ENCODE measurements at places on chromosomes 3 and 15. TPM values are rescaled to one million over a fixed set of nuclear protein-coding genes. Genes with fewer than 3 reads are reported as not detected.

- DNase-seq, result no peak
Measured at GRCh38 chr3:194971009-194971408, 285.3 kb downstream of the FAM43A start.

Gene CCDC13
- not detected for polyA plus RNA-seq

DNA sequence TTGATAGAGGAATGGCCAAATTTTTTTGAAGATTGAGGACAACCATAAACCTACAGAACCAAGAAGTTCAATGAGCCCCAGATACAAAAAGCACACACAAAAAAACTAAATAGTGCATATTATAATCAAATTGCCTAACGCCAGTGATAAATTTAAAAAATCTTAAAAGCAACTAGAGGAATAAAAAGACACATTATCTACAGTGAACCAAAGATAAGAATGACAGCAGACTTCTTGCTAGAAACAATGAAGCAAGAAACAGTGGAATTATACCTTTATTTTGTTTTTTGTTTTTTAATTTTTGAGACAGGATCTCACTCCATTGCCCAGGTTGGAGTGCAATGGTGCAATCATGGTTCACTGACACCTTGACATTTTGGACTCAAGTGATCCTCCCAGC, 9.9 kb upstream of the SAMD7 start:
- no peak for DNase-seq

- DNase-seq, result no peak
Measured at GRCh38 chr15:47964229-47964628, 156.6 kb upstream of the SLC24A5 start.

Gene ROPN1
- polyA plus RNA-seq, result not detected

Gene EPHB1
- 61.0 TPM for polyA plus RNA-seq

DNA sequence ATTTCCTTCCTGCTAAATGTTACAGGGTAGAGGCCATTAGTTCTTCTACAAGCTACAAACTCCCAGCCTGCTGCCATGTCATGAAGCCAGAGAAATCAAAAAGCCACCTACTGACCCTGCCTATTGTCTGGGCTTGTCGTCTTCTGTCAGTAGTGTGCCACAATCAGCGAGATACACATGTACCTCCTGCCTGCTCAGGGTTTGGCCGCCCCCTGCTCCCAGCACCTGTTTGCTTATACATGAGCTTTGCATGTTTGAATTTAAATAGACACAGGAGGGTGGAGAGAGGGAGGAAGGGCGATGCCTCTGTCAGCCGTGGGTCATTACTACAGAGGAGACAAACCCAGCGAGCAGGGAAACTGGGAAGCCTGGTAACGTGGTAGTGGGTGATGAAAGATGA, 106.1 kb downstream of the ROBO2 start:
- no peak for DNase-seq

- no peak for DNase-seq
Measured at GRCh38 chr3:165653130-165653778, 184.0 kb downstream of the BCHE start.

DNA sequence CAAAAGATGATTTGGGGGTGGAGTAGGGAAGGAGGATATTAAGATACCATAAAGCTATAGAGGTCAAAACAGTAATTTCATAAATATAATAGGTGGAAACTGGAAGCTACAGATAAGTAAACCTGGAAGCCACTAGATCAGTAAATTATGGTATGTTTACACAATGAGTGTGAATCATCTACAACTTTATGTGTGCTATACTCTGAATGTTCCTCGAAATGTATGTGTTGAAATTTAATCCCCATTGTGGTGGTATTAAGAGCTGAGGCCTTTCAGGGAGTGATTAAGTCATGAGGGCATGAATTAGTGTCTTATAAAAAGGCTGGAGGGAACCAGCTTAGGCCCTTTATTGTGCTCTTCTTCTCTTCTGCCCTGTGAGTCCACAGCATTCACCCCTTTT, 25.2 kb downstream of the EOMES start:
- no peak for DNase-seq

Gene ANAPC13
- 60.3 TPM for polyA plus RNA-seq

Gene SI
- not detected for polyA plus RNA-seq

DNA sequence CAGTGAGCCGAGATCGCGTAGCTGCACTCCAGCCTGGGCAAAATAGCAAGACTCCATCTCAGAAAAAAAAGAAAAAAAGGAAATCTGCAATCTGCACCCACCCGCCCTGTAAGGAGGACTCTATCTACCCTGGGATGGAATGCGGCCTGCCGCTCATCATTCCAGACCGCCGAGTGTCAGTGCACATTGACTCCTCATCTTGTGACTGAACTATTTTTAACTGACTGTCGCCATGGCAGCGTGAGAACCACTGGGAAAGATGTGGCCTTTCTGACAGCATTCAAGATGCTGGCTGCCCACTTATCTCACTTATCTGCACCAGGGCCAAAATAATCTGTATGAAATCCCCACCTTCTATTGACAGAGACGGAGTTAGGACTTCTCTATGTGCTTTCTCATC, 38.8 kb upstream of the ANKRD34C start:
- no peak for DNase-seq

DNA sequence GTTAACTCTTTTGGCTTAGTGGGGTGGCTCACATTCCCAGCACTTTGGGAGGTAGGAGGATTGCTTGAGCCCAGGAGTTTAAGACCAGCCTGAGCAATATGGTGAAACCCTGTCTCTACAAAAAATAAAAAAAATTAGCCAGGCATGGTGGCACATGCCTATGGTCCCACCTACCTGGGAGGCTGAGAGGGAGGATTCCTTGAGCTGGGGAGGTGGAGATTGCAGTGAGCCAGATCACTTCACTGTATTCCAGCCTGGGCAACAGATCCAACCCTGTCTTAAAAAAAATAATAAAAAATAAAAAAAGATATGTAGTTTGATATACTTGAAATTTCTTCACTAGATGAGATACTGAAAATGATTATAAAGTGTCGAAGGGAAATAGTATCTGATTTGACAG, 178.8 kb downstream of the TCF12 start:
- DNase-seq, result no peak

- DNase-seq, result no peak
Measured at GRCh38 chr3:11019116-11019819, 26.7 kb downstream of the SLC6A1 start.

DNA sequence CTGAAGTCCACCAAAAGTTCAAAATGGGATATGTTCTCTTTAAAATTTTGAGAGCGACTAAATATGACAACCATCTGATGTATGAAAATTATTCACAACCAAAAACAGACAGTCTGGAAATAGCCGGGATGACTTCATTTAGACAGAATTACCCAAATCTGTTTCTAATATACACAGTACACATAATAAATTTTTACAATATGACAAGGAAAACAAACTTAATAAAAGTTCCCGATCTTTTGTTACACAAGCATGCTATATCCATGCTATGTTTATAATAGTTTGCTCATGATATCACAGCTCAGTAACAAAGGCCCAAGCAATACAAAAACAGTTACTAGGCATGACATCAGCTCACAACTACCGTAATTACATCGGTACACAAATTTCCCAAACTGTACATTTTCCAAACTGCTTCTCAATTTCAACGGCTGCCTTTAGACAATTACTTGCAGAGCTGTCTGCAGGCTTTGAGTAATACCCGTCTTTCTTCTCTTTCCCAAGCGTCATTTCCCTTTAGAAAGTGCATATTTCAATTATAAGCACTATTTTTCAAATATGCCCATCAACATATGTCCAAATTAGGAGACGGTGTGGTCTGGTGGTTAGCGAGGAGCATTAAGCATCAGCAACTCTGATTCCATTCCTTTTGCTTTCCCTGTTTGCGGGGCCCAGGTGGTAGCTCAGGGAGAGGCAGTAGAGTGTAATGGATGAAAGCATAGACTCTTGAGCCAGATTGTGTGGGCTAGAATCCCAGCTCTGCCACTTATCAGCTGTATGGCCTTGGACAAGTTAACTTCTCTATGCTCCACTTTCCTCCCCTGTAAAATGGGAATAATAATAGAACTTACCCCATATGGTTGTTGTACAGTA, 481.2 kb downstream of the FOXP1 start:
- DNase-seq, result peak; percentile 70

Gene C3orf85
- not detected for polyA plus RNA-seq

Gene OR5K2
- polyA plus RNA-seq, result not detected

DNA sequence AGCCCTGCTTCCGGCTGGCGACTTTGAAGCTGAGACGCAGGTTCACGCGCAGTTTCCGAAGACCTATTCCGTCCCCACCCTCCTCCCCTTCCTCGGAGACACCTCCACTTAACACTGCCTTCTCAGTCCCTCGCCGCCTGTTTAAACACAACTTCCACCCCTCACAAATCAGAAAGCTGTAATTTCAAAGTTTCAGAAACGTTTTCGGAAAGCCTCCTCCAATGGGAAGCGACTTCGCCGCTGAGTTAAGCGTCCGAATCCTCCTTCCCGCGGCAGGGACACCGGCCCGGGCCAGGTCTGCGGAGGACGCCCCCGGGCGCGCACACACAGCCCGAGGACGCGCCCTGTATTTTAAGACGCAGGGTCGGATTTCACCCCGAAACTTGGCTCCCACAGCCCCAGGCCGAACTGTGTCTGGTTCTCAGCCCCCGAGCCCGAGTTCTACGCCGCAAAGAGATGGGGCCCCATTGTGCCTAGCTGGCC, 559 bp upstream of the LRRN1 start:
- peak; percentile 47 for DNase-seq

Data from hindlimb muscle (tissue), 1 donor.